ENCODE measurements at places on chromosomes 1 and 21. TPM values are rescaled to one million over a fixed set of nuclear protein-coding genes. Genes with fewer than 3 reads are reported as not detected.

- no peak for DNase-seq
Measured at GRCh38 chr1:67408148-67408547, 22.1 kb downstream of the SERBP1 start.

GRCh38 chr1:7070389-7071029 lies 285.3 kb downstream of the CAMTA1 start:
- peak; percentile 26 for DNase-seq

DNA sequence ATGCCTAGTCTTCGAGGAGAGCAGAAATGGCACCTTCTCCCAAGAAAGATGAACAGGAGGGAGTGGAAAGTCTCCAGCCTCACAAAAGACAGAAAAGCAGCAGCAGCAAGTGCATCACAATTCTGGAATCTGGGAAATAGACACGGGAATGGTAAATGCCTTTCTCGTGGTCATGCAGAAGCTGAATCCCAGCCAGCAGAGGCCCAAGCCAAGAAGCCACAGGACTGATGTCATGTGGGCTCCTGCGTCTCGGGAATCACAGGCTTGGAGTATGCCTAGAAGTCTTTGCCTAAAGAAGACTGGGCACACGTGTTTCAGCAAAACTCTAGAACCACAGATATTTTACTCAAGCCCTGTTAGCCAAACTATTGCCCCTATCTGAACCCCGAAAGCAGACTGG lies 260.3 kb upstream of the PLD5 start:
- no peak for DNase-seq

DNA sequence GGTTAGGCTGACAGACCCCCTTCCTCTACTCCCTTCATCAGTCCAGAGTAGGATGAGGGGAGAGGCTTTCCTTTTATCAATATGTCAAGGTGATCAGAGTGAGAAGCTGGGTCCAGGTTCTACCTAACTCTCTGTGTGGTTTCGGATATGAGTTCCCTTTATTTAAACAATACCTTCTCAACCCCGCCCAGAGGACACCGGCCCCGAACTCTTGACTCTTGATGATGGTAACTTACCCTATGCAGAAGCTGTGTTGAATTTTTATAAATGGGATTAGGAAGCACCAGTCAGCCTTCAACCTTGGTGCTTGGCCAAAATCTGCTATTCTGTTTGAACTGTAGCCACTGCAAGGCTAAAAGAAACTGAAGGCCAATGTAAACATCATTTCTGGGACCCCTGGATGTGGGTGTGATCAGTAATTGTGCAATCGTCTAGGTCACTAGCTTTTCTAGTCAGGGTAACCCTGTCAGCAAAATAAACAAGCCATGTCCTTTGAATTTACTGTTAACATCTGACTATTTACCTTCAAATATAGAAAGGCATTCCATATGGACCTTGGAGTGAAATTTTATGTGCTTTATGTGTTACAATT lies 398.3 kb downstream of the SEC16B start:
- DNase-seq: no peak

The ACTN2 gene
- total RNA-seq: 0.71 TPM

The C8B gene
- not detected for total RNA-seq

Measured in Caki2 (cell line).